SJSA1 (cell line): ENCODE measurements at places on chromosomes 16 and 17. TPM values are rescaled to one million over a fixed set of nuclear protein-coding genes. Genes with fewer than 3 reads are reported as not detected.

DNA sequence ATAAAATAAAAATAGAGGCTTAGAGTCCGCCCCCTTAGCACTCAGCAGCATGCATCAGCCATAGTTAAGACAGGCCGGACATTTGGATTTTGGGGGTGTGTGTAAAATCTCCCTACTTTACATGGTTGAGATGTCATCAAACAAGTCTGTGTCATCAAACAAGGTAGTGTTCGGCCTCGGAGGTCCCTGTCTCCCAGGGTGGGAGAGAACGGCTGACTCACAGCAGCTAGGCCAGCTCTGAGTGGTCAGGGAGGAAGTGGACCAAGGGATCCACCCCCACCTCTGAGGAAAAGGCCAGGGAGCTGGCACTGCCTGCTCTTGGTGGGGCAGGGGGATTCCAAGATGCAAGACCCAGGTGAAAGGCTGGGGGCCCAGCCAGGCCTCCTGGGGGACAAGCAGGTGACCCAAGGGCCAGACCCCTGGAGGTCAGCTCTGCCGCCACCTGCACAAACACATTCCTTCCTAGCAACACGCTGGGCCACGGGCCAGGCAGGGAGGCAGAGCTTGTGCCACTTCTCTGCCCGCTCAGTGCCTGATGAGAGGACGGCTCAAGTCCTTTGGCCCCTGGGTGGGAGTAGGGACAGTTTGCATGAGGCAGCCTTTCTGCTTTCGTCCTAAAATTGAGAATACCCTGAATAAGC, 28.5 kb downstream of the KIFC3 start:
- DNase-seq, result no peak

MT1E gene
- 63.9 and 155 TPM in 2 replicates for total RNA-seq

GRCh38 chr17:69435971-69436696, 21.6 kb downstream of the MAP2K6 start:
- no peak for DNase-seq

DNA sequence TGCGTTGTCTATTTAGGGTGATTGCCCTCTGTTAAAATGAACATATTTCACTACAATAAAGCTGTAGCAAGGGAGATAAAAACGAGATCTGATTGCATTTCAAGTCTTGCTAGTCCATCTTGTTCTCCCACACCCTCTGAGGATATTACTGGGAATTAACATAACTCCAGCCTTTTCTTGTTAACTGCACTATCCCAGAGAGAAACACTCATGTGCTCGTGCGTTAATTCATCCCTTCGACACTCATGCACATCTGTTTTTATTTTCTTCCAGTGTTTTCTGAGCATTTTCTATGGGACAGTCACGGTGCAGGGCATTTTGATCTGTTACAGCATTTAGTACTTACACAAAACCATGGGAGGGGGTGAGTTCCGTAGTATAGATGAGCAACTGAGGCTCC, 202.1 kb downstream of the CYLD start:
- no peak for DNase-seq

CX3CL1 gene
- total RNA-seq, result 0.18 and 0.38 TPM in 2 replicates

LYRM9 gene
- total RNA-seq, result 4.8 and 4.9 TPM in 2 replicates
